NCI-H2227 treated with DMSO at 0.1 percent for 48 hours (cell line): ENCODE measurements at places on chromosomes 1 and 21.
A peak's percentile ranks its signal among the peaks of the same experiment; 100 is the strongest.

DNA sequence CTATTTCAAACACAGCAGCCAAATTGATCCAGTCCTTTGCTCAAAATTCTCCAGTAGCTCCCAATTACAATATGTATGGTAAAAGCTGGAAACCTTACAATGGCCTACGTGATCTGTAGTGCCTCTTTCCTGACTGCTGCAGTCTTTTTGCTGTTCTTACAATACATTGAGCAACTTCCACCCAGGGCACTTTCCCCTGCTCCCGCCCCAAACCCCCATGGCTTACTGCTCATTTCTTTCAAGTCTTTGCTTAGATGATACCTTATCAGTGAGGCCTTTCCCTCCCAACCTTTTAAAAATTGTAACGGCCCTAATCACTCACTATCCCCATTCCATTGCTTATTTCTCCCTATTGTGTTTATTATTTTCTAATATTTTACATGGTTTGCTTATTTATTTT is 43.9 kb upstream of the APOBEC4 start:
- DNase-seq, result no peak

- no peak for DNase-seq
These were observed 7.8 kb upstream of the TARS2 start for GRCh38 chr1:150479370-150479769.

- DNase-seq, result no peak
These were observed 178.0 kb downstream of the ZC3H11B start for GRCh38 chr1:219434923-219435297.

- no peak for DNase-seq
These were observed 5.8 kb upstream of the EPS8L3 start for GRCh38 chr1:109769330-109770078.

DNA sequence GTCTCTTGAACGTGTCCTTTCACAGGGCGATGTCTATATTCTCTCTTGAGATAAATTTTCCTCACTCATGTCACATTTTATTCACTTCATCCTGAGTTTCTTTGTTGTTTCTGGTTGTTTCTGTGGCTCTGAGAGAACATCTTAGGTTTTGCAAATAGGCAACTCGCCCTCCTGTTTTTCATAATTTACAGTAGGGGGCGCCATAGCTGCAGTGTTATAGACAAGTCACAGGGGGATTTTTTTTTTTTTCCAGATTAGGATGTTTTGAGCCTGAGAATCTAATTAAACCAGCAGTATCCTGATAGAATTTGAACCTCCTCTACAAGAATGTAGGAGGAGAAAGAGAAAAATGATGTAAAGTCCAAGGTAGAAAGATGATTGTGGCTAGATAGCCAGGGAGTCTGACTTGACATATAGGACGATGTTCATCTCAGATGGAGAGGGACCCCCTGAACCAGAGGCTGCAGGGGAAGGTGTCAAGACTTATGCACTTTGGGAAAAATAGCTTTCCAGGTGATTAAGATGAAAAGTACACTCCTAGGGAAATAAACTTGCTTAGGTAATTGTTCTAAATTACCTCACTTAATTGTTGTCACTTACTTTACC is 76.3 kb downstream of the ZP4 start:
- no peak for DNase-seq

- DNase-seq, result no peak
These were observed 39.5 kb upstream of the CR2 start for GRCh38 chr1:207414606-207415108.

DNA sequence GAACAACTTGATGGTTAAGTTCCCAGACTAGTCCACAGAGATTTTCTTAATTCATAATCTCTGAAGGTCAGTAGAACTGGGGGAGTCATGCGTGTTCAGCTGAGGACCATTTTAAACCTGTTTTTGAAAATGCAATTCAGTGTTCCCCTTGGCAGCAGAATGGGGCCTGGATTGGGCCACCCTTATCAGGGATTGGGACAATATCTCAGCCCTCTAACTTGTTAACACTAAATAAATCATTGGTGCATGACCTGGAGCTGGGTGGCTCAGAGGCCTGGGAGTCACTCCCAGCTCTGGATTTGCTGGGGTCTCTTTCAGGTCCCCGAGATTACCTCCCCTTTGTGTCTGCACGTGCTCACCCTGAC is 55.3 kb downstream of the MRPS6 start:
- DNase-seq, result no peak

GRCh38 chr1:203117611-203118575 is 9.6 kb upstream of the ADORA1 start:
- peak; percentile 64 for DNase-seq

DNA sequence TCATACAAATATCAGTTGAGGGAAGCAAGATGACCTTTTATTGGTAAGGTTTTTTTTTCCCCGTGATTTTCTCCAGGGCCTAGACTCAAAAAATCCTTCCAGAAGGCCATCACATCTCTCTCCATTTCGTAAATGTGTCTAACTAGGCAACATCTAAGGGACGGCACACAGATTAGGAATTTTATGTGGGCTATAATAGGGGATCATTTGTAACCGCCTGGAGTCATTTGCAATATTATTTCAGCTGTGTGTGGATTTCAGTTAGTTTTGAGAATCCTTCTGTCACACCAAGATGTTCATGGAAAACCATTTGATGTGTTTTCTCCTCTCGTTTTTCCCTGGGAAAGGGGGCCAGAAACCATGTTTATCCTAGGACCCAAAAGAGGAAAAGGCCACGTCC is 63.1 kb downstream of the ATP5PO start:
- DNase-seq, result no peak

GRCh38 chr1:176989023-176989422 is 175.5 kb downstream of the ASTN1 start:
- no peak for DNase-seq

DNA sequence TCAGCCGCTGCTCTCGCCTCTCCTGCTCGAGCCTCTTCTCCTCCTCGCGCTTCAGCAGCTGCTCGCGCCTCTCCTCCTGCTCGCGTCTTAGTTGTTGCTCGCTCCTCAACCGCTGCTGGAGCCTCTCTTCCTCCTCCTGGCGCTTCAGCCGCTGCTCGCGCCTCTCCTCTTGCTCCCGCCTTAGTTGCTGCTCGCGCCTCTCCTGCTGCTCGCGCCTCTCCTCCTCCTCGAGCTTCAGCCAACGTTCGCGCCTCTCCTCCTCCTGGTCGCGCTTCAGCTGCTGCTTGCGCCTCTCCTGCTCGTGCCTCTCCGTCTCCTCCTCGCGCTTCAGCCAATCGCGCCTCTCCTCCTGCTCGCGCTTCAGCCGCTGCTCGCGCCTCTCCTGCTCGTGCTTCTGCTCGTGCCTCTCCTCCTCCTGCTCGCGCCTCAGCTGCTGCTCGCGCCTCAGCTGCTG is 3.7 kb downstream of the TCHH start:
- DNase-seq, result peak; percentile 22

GRCh38 chr21:37770461-37770860 is 145.8 kb downstream of the KCNJ6 start:
- no peak for DNase-seq

DNA sequence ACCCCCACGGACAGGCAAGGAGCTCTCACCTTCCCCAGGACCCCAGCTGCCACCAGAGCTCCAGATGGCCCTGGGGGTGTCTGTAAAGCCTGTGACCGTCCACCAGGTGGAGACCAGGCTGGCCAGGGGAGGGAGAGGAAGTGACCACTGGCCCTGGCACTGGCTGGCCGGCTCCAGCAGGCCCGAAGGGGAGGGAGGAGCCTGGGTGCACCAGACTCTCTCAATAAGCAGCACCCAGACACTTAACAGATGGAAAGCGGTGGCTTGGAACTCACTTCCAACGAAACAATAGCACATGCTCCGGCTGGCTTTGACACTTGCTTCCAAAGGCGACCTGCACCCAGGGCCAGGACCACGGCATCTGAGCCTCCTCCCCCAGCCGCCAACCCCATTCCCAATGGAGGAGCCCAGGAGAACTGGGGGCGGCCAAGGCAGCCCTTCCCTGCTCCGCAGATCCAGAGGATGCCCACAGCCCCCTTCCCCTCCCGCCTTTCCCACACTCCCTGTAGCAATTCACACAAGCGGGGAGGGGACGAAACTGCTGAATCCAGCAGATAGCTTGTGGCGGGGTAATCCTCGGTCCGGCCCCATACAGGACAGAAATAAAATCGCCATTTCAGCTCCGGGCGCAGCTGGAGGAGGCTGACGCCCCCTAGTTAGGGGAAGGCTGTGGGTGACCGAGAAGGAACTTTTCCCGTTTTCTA is 742 bp upstream of the PDE9A start:
- peak; percentile 57 for DNase-seq

GRCh38 chr1:221241157-221241556 is 361.9 kb downstream of the HLX start:
- DNase-seq, result no peak

DNA sequence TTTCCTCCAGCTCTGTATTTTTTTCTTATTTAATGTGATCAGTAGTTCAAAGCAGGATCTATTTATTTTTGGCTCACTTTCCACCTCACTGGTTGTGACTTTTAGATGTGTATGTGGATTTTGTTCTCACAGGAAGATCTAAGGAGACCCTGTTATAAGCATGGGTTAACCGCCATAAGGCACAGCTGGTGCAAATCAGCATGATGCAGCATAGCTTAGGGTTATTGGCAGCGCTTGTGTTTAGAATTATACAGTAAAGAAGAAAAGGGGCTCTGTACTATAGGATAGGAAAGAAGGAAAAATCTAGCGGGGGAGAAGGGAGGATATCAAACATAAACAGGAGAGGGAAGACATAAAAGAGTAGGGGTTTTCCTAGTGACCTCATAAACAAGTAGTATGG is 26.9 kb upstream of the RGL1 start:
- DNase-seq, result no peak

DNA sequence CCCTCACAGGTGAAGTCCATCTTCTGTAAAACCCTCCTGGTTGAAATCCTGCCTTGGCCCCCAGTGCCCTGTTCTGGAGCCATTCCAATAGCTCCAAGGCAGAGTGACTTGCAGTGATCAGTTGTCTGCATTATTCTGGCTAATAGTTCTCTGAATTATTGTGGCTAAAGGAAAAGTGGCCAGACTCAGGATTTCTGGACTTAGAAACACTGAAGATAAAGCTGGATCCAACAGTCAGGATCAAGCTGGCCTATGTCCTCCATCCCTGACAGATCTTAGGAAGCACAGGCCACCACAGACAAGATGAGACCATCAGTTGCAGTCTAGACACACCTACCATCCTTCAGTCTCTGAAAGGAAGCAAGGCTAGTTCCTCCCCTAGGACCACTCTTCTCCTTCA is 801 bp upstream of the C2CD4D start:
- no peak for DNase-seq

- DNase-seq, result peak; percentile 44
These were observed 57.8 kb downstream of the SLC35D1 start for GRCh38 chr1:66996018-66996682.

DNA sequence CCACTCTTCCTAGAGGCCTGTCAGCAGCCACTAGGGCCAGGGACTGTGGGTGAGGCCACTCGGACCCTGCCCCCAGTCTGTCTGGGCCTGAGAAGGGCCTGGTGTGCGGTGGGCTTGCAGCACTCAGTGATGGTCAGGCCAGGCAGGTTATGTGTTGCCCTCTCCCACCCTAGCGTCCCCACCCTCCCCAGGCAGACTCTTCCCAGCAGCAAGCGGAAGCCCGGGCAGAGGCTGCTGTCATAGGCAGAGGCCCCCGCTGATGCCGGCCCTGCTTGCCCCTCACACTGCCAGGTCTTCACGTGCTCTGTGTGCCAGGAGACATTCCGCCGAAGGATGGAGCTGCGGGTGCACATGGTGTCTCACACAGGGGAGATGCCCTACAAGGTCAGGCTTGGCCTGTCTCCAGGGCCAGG is 6.6 kb downstream of the ZBTB48 start:
- DNase-seq, result no peak

GRCh38 chr1:17643861-17644703 is 104.6 kb downstream of the ARHGEF10L start:
- DNase-seq, result no peak

DNA sequence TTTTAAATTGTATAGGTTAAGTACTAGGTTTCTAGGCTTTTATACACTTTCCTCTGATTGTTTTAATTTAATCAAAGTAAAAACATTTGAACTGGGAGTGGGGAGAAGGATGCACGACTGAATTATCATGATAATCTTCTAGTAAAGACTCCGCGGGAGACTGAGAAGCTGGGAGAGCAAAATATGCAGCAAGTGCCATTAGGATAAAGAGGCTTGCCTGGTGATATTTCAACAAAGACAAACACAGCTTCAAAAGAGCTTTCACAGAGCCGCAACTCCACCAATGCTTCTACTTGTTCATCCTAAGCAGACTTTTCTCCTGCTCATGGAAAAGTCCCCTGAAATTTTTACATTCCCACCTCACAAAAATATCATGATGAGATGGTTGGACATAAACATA is 239.0 kb upstream of the PTBP2 start:
- peak; percentile 20 for DNase-seq

DNA sequence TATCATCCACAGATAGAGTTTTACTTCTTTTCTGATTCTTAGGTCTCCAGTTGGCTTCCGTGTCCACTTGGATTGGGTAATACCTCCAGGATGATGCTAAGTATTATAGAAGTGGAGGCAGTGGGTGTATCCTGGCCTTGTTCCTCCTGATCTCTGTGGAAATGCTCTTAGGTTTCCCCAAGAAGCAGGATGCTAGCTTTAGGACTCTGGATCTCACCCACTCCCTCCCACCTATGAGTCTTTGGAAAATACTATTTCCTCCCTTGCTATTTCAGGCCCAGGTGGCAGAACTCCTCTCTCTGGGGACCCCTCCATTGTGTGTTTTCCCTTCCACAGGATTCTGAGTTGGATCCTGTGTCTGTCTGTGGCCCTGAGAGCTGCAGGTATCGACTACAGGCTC is 86.7 kb downstream of the SIM2 start:
- no peak for DNase-seq

GRCh38 chr1:48019714-48020315 is 22.6 kb upstream of the TRABD2B start:
- DNase-seq, result no peak

GRCh38 chr1:228721407-228721806 is 13.9 kb upstream of the RHOU start:
- no peak for DNase-seq

DNA sequence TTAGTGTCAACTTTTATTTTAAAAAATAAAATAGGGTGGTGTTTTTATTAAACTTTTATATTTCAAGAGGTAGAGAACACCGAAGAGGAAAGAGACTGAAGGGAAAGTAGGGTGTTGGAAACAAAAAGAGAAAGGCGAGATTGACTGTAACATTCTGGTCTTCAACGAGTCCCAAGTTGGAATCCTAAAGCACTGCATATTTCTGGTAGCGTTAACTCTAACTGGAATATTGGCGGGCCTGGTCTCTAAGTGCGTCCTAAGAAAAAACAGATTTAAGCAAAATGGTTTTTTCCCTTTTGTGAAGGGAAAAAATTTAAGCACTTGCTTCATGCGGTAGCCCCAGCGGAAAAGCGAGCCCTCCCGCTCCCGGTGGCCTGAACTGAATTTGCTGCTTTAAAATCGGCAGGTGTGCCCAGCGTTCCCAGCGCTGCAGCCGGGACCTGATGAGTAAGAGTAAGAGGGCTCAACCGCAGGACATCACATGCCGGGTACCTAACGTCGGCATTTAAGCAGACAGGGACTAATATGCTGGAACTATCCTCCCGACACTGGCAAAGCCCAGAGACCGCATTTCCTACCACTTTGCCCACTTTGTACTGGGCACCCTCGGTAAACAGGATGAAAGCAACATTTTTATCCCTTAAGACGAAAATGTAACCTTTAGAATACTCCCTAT is 30.5 kb upstream of the NFIA start:
- no peak for DNase-seq

- DNase-seq, result no peak
These were observed 19.1 kb upstream of the LRRC3 start for GRCh38 chr21:44436111-44436611.

GRCh38 chr21:37219761-37220432 is 47.2 kb downstream of the VPS26C start:
- DNase-seq, result peak; percentile 75
